ENCODE measurements at places on chromosomes 7 and 10.
A peak's percentile ranks its signal among the peaks of the same experiment; 100 is the strongest.

- DNase-seq, result no peak
Measured at GRCh38 chr10:7230951-7231350, 179.9 kb downstream of the SFMBT2 start.

- DNase-seq, result no peak
Measured at GRCh38 chr10:129580901-129581300, 113.9 kb downstream of the MGMT start.

- DNase-seq, result peak; percentile 3
Measured at GRCh38 chr7:11831736-11832495, at the start of gene THSD7A. Gene THSD7A (minus strand): TSS chr7:11832198. CDS start chr7:11831946, 252 bp downstream.

- DNase-seq, result no peak
Measured at GRCh38 chr7:24052572-24053260, 231.3 kb upstream of the NPY start.

GRCh38 chr10:58438340-58438871 lies 53.2 kb downstream of the TFAM start:
- DNase-seq, result no peak

DNA sequence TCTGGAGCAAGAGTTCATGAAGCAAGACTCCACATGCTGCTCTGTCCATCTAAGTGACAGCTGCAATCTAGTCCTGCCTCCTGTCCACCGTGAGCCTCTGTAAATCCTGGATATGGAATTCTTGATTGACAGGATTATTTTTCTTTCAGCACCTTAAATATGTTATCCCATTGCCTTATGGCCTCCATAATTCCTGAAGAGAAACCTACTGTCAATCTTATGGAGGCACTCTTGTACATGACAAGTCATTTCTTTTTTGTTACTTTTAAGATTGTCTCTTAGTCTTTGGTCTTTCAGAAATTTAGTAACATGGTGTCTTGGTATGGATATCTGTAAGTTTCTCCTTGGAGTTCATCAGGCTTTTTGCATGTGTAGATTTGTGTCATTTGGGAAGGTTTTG lies 82.8 kb downstream of the NPSR1 start:
- DNase-seq, result no peak

GRCh38 chr10:71561003-71561574 lies 158.5 kb downstream of the C10orf105 start:
- DNase-seq, result no peak

DNA sequence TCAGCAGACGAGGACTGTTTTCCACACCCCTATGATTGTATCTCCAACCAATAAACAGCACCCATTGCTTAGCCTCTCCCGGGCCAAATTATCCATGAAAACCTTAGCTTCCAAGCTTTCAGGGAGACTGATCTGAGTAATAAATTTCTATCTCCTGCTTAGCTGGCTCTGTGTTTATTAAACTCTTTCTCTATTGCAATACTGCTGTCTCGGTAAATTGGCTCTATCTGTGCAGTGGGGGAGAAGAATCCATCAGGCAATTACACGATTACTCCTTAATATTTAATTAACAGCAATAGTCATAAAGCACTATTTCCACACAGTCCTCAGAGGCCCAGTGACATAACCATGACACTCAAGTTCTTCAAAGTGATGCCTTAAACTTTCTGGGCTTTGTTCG lies 1122.8 kb downstream of the TYW1 start:
- no peak for DNase-seq

DNA sequence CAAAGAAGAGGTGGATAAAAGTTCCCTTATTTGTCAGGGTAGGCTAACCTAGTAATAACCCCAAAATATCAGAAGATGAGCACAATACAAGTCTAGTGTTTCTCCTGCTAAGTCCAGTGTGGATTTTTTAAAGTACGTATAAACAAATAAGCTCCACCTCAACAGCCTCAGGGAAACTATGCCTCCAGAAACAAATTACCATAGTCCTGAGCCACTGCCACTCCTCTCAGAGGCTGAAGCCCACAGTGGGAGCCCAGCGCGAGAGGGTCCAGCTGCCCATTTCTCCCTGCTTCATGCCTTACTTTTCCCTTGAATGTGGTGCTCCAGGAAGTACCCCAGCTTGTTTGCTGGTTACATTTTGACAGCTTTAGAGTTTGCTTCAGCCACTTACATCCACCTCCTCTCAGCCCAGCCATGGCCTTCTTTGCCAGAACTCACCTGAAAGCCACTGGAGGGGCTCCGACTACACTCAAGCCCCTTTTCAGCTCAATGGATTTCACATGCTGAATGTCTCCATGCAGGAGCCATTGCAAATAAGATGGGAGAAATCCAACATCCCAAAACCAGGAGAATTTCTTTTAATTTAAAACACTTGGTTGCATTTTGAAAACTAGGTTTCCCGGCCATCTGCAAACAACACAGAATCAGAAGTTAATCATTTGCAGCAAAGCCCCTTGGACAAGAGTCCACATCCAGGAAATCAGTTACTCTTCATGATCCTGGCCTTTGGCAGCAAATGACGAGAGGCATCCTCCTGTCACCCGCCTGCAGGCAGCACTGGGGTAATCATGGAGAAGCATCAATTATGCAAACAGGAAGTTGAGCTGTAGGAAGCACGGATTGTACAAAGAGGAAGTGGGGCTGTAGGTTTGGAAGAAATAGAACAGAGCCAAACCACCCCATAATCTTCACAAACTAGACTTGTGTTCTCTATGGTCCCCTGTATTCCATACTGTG lies 138.1 kb downstream of the HERPUD2 start:
- DNase-seq, result no peak

- DNase-seq, result no peak
Measured at GRCh38 chr10:25280573-25280972, 105.8 kb downstream of the GPR158 start.

- no peak for DNase-seq
Measured at GRCh38 chr10:124005991-124006392, 87.4 kb downstream of the CHST15 start.

GRCh38 chr7:17233603-17234002 lies 64.8 kb upstream of the AHR start:
- no peak for DNase-seq

DNA sequence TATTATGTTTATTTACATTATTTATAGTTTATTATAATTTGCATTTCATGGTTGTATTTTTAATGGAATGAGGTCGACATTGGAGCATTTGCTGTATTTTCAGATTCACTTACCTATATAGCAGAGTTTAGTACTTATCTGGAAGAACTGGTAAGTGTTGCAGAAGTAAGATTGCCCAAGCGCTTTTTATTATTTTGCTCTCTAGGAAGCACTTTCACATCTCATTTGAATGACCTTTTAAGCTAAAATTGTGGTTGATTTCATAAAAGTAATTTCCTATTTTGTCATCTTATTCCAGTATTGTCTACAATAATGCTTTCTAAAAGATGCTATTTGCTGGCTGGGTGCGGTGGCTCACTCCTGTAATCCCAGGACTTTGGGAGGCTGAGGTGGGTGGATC lies 28.6 kb downstream of the SEC61A2 start:
- DNase-seq, result no peak

DNA sequence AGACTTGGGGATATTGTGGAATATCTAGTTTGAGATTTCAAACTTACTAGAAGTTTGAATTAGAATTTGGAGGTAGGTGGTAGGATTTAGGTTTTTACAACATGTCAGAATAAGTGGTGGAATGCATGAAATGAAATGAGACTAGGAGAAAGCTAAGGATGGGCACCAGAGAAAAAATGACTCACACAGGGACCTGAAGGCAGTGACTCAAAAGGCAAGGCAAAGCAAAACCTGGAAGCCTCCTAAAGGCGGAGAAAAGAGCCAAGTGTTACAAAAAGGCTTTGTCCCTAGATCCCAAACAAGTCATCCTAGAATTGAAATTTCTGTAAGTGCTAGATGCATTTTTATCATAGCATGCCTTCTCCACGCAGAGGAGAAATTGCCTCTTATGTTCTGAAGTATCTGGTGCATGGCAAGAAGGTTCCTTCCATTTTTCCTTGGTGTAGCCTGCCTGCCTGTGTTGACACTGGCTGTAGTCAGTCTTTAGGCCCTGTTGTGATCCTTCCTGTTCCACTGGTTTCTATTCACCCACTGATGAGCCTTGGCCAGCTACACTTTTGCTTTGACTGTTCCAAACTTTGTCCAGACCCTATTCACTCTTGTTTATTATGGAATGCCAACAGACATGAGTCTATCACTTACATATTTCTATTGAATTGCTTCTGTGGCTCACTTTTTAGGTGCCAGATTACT lies 109.3 kb downstream of the ETV1 start:
- DNase-seq, result no peak

- no peak for DNase-seq
Measured at GRCh38 chr10:79182781-79183467, 114.2 kb downstream of the ZMIZ1 start.

- DNase-seq, result no peak
Measured at GRCh38 chr10:111103196-111103840, 26.5 kb downstream of the ADRA2A start.

DNA sequence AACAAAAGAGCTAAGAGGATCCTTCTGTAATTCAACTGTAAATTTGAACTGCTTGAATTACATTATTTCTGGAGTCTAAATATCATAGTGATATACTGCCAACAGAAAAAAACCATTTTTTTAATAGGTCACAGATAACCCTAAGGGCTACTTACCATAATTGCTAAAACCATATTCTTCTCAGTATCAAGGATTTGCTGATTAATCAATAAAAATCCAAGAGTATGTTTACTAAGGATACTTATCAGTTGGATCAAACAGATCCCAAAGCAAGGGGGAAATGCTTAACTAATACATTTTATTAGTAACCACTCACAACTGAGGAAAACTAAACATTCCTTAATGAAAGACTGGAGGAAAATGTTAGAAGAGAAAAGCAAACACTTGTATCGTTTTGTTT lies 166.0 kb downstream of the PIP4K2A start:
- DNase-seq, result no peak

DNA sequence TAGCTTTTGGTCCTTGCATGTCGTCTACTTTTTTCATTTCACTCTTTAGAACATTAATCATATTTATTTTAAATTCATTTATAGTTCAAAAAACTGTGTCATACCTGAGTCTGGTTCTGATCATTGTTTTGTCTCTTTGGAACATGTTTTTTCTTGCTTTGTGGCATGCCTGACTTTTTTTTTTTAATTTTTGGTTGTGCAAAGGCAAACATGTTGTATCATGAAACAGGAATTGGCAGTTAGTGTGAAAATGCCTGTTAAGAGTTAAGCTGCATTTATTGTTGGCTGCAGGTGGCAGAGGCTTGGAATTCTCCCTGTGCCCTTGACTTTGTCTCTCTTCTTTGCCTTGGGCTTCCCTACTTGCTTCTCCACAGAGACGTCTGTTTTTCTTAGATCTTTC lies 525.0 kb upstream of the ADARB2 start:
- DNase-seq, result no peak

- no peak for DNase-seq
Measured at GRCh38 chr10:110436554-110437350, 61.0 kb upstream of the DUSP5 start.

DNA sequence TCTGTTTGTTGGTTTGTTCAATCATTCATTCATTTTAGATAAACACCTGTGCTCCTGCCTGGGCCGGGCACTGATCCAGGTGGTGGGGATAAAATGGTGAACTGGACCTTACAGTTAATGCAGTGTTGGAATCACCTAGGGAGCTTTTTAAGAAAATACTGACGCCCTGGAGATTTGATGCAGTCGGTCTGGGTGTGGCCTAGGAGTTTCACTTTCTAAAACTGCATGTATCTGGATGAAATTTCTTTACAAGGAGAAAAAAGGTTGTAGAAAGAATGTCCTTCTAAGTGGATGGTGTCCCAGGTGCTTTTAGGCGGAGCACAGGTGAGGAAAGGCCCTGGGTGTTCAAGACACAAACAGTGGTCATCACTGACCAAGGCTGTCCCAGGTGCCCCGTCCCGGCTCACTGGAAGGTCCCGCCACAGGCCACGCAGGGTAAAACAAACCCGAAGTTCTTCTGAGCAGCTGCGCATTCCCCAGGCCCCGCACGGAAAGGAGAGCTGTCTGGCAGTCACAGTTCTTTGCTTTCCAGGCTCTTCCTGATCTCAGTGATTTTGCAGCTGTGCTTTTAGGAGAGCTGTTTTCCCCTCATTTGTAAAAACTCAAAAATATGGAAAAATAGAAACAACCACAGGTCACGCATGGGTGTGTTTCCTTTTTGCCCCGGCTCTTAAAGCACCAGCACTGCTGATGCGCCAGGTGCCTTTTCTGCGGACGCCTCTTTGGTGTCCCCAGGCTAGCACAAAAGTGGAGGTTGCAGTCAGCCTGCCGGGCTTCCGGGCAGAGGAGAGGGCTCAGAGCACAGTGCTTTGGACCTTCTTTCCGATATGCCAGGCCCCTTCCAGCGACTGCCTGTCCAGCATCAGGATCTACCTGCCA lies 161.9 kb downstream of the GRK5 start:
- DNase-seq, result no peak

- DNase-seq, result no peak
Measured at GRCh38 chr7:133275446-133276095, 22.7 kb downstream of the EXOC4 start.
